Activated CD4-positive, alpha-beta T cell treated with anti-CD3 and anti-CD28 coated beads for 36 hours (primary cell): ENCODE measurements at places on chromosomes 12 and 14.
A peak's percentile ranks its signal among the peaks of the same experiment; 100 is the strongest.

GRCh38 chr12:92030618-92031017 is 115.0 kb downstream of the BTG1 start:
- peak; percentile 64 for DNase-seq

GRCh38 chr12:94644141-94644979 is 6.0 kb downstream of the TMCC3 start:
- DNase-seq, result peak; percentile 41

- DNase-seq, result no peak
Observed at GRCh38 chr12:96310067-96310466, 90.2 kb downstream of the CDK17 start.

GRCh38 chr14:29738950-29739349 is 188.7 kb downstream of the PRKD1 start:
- no peak for DNase-seq

DNA sequence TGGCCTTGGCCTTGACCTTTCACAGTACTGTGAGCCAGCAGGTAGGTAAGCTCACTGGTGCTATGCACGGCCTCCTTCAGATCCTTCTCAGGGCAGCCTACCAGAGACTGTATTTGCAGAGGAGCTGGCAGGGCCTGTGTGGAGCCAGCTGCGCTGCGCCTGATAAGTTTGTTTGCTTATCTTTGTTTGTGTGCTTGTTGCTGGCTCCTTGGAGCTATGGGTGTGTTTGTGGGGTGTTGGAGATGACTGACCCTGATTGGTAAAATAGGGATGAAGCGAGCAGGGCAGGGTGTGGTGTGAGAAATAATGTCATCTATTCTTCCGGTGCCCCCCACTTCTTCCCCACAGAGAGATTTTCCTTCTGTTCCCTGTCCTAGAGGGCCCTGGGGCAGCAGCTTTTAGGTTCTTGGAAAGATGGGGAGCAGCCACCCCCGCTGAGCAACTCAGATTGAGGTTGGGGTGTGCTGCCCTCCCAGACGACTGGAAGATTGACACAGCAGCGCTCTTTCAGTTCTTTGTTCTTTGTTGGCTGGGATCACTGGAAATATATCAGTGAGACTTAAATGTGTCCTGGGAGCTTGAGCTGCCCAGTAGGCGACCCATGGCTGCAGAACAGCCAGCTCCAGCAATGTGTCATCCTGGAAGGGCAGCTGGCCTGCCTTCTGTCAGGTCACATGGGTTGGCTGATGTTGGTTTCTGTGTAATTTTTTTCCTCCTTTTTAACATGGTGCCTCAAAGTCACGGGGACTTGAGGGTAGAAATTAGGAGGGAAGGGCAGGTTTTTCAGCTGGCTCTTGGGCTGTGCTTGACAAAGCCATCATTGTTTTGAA is 19.6 kb downstream of the MLXIP start:
- DNase-seq, result no peak

- no peak for DNase-seq
Observed at GRCh38 chr14:104917116-104917515, 7.6 kb upstream of the PLD4 start.
